Diencephalon (tissue), 1 donor: ENCODE measurements at places on chromosomes 11 and 22. TPM values are rescaled to one million over a fixed set of nuclear protein-coding genes. Genes with fewer than 3 reads are reported as not detected.

The RAG1 gene
- 0.69 TPM for total RNA-seq

The SIRT3 gene
- 23.3 TPM for total RNA-seq

The MUC2 gene
- not detected for total RNA-seq

The TRIM34 gene
- total RNA-seq = 2.3 TPM

The DCDC1 gene
- total RNA-seq = 11.1 TPM

The SLC22A9 gene
- total RNA-seq = not detected

The EHF gene
- not detected for total RNA-seq

The RCOR2 gene
- total RNA-seq = 12.0 TPM

The CKAP5 gene
- total RNA-seq = 190 TPM

The MS4A6A gene
- total RNA-seq = 2.5 TPM

The GDPD4 gene
- not detected for total RNA-seq

The CEND1 gene
- total RNA-seq = 19.4 TPM

The ZC3H12C gene
- total RNA-seq = 34.4 TPM

The LYVE1 gene
- total RNA-seq = 5.8 TPM

The SLC37A2 gene
- 2.1 TPM for total RNA-seq

The PANX2 gene
- 4.8 TPM for total RNA-seq

The NUP160 gene
- total RNA-seq = 59.7 TPM

The TREH gene
- total RNA-seq = not detected

The TMEM132A gene
- 104 TPM for total RNA-seq

The UPB1 gene
- 0.46 TPM for total RNA-seq
